Central memory CD8-positive, alpha-beta T cell (primary cell): ENCODE measurements at places on chromosomes 1 and 21.

- H3K36me3 ChIP-seq, result peaks cover 1% of the 10 kb centered on the region
- no peak overlapping the region for H3K4me3 ChIP-seq
- no peak overlapping the region for H3K27ac ChIP-seq
- DNase-seq, result no peak
These were observed 191.3 kb upstream of the HP1BP3 start for GRCh38 chr1:20978413-20978812.

- H3K27me3 ChIP-seq, result no peaks in the 10 kb centered on the region
- no peaks in the 10 kb centered on the region for H3K36me3 ChIP-seq
- H3K4me3 ChIP-seq, result no peak overlapping the region
- no peak overlapping the region for H3K27ac ChIP-seq
These were observed 8.7 kb downstream of the ITSN1 start for GRCh38 chr21:33650929-33651509.

- H3K27ac ChIP-seq, result no peak overlapping the region
- H3K36me3 ChIP-seq, result no peaks in the 10 kb centered on the region
- H3K4me3 ChIP-seq, result no peak overlapping the region
These were observed 16.2 kb downstream of the COL24A1 start for GRCh38 chr1:86140281-86140880.

DNA sequence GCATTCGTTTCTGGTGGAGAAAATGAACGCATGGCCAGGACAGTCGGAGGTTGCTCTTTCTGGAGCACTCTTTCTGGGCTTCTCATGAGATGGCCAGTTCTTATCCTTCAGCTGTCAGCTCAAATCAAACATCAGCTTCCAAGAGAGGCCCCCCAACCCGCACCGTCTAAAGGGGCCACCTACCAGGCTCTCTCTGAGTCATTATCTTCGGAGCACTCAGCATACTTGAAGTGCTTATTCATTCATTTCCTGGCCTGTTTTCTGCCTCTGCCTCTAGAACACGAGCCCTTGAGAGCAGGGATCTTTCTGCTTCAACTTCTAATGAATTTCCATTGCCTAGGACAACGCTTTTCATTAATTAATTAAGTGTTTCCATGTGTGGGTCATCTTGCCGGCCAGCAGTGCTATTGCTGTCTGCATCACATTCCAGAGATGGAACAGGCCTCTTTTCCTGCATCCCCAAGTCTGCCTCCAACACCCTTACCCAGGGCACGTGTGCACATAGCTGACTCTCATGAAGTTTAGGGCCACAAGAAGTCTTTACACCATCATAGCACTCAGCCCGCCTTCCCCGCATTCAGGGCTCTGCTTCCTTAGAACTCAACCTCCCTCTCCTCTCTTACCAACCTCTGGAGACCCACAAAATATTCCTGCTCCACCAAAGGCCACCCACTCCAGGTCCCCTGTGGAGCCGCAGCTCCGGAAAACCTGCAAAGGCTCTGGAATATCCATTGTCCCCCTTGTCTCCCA, 52.1 kb upstream of the LAPTM5 start:
- H3K27me3 ChIP-seq, result peaks cover 49% of the 10 kb centered on the region
- H3K27ac ChIP-seq, result no peak overlapping the region
- no peaks in the 10 kb centered on the region for H3K4me1 ChIP-seq
- H3K4me3 ChIP-seq, result no peak overlapping the region

DNA sequence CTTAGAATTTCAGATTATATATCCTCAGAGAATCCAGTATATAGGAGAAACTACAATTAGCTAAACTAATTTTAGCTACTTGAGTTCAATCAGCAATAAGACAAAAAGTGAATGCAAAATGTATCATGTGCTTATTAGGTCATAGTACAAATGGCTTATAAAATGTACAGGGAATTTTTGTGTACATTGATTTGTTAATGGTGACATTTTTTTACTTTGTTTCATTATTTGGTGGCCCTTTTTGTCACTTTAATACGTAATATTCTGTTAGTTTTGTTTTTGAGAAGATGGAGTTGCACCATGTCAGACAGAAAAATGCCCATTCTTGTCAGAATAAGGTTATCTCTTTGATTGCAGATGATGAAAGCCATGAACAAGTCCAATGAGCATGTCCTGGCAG, 33.6 kb downstream of the CC2D1B start:
- H3K4me1 ChIP-seq, result no peaks in the 10 kb centered on the region
- H3K36me3 ChIP-seq, result peaks cover 7% of the 10 kb centered on the region
- no peak overlapping the region for H3K4me3 ChIP-seq
- H3K27ac ChIP-seq, result no peak overlapping the region
- H3K27me3 ChIP-seq, result no peaks in the 10 kb centered on the region

- H3K4me3 ChIP-seq, result no peak overlapping the region
- DNase-seq, result no peak
- no peaks in the 10 kb centered on the region for H3K27me3 ChIP-seq
- H3K36me3 ChIP-seq, result peaks cover 2% of the 10 kb centered on the region
- H3K27ac ChIP-seq, result no peak overlapping the region
- H3K4me1 ChIP-seq, result no peaks in the 10 kb centered on the region
These were observed 14.8 kb downstream of the CTSK start for GRCh38 chr1:150793221-150793620.
